ENCODE measurements at places on chromosomes 1 and 21.

- no peak for DNase-seq
Measured at GRCh38 chr1:242086706-242087105, 87.8 kb upstream of the MAP1LC3C start.

- no peak for DNase-seq
Measured at GRCh38 chr1:8330271-8331125, 12.6 kb downstream of the SLC45A1 start.

DNA sequence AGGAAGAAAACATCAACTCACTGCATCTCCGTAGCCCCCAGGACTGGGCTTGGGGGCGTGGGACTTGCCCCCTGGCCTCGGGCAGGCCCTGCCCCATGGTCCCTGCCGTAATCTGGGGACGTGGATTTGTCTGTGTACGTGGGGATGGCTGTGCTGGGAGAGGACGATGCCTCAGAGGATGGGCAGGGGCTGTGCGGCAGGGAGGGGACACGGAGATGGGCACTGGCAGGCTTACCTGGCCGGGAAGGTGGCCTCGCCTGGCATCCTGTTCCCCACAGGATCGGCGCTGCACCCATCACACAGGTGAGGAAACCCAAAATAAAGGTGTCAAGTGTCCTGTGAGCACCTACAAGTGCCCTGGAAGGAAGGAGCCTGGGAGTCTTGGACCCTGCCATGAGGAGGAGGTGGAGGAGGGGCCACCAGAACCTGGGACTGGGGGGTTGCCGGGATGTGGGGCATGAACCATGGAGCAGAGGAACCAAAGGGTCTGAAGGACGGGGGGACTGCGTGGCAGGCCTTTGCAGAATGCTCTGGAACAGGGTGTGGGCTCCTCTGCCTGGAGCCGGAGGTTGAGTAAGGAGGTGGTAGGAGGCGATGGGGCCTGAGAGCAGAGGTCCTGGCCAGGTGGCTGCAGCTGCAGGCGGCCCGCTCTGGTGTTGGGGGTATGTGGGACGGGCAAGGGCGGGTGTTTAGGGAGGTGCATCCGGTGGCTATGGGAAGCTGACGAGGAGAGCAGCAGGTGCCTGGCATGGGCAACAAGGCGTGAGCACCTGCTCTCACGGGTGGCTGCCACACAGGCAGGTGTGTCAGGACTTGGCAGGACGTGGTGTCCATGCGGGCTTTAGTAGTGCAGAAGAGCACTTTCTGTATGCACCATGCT is 27.8 kb upstream of the LRRC3 start:
- DNase-seq: no peak

- DNase-seq: no peak
Measured at GRCh38 chr1:100722221-100722620, 2.7 kb downstream of the VCAM1 start.

GRCh38 chr1:55374801-55375616 is 159.8 kb upstream of the USP24 start:
- DNase-seq: no peak

GRCh38 chr1:229650045-229650444 is 24.0 kb downstream of the URB2 start:
- DNase-seq: no peak

All from neuronal stem cell (in vitro differentiated cells).